ENCODE measurements at places on chromosomes 4 and X.
A peak's percentile ranks its signal among the peaks of the same experiment; 100 is the strongest.

GRCh38 chr4:182994171-182994570, 77.0 kb upstream of the DCTD start:
- DNase-seq = no peak

- no peak for DNase-seq
These were observed 247.2 kb upstream of the ADGRL3 start for GRCh38 chr4:60952921-60953320.

DNA sequence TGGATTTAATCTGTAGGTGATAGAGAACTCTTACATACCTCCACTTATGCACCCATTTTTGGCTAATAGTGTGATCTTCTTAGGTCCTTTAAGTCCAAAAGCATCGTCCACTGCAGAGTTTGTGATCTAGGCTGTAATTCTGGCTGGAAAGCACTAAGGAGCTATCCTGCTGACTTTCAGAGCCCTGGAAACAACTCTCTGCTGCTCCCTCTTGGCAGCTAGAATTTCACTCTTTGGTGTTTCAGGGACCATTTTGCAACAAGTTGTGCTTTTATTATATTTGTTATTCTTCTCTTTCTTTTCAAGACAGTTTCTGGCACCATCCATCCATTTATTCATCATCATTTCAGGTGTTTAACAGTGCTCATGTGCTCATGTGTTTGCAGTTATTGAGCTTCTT, 130.0 kb downstream of the RBM46 start:
- DNase-seq = no peak

DNA sequence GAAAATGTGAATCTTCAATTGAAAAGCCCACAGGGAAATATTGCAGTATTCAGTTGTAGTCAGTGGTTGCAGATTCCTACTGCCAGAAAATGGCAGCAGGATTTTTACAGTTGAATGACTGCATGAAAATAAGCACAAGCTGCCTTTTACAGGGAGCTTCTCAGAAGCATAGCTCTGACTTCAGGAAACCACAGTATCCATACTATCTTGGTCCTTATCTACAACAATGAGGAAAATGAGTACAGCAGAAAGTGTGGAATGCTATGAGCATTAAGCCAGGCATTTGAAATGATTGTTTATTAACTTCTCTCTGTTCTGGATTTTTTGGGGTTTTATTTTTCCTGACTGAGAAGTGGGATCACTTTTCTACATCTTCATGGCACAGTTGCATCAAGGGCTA, 34.6 kb upstream of the PRRG1 start:
- DNase-seq = no peak

- DNase-seq = no peak
These were observed 18.2 kb downstream of the SH3RF1 start for GRCh38 chr4:169252339-169253112.

DNA sequence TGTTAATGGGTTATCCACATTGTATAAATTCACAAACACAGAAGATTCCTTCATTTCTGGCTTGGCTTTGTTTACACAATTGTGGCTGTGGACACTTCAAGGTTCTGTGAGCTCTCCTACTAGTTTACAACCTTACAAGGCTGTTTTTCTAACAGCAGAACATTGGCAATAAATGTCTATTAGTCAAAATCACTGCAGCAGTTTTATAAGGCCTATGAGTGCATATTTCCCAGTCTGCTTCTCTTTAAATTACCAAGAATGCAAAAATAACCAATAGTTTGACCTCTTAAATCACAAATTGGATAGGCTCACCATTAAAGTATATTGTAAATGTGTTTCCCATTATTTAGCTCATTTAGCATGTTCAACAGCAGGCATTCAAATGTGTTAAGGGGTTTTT, 239.2 kb downstream of the DKK2 start:
- DNase-seq = no peak

DNA sequence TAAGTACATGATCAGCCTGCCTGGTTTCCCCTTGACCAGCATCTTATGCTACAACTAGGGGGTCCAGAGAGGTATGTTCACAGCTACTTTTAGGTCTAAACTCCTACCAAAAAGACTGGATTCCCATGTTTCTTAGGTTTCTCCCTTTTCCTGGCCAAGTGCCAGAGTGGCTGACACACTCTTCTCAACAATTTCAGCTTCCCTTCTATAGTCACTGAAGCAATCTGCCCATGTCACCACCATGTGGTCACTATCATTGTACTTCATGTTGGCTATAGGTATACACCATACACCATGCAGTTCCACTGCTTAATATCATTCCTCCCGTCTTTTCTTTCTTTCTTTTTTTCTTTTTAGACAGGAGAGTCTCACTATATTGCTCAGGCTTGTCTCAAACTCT, 66.9 kb downstream of the KLHL13 start:
- DNase-seq = no peak

GRCh38 chr4:90904021-90904420, 776.8 kb downstream of the CCSER1 start:
- DNase-seq = peak; percentile 22

DNA sequence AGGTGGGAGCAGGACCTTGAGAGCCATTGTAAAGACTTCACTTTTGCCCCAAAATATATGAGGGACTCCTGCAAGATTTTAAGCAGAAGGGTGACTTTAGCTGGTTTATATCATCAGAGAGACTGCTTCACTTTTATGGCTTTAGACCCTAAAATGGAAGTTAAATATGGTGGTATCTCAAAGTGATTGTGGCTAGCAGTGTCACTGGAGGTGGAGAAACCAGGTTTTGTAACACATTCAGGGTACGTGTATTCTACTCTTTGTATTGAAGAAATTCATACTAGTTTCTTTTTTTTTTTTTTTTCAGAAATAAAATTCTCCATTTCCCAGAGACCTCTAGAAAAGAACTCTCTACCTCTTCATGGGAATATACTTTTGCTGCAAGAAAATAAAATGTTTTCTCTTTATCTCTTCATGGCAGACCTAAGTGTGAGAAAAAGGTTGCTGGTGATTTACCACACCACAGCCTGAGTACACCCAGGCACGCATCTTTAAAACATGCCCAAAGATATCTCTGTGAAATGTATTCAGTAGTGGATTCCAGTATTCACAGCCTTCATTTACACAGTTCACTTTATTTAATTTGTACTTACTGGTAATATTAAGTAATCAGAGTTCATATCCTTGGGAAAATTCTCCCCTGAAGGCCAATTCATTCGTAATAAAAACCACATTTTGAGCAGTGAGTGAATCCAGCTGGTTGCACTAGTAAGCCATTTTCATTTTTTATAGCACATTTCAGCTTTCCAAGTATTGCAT, 74.3 kb upstream of the GUCY1A1 start:
- DNase-seq = no peak

- DNase-seq = no peak
These were observed 90.0 kb downstream of the ELOVL6 start for GRCh38 chr4:110108422-110108821.

- no peak for DNase-seq
These were observed 72.3 kb upstream of the GRID2 start for GRCh38 chr4:92231511-92231910.

GRCh38 chr4:4321951-4322688, 32.1 kb downstream of the ZBTB49 start:
- DNase-seq = no peak

DNA sequence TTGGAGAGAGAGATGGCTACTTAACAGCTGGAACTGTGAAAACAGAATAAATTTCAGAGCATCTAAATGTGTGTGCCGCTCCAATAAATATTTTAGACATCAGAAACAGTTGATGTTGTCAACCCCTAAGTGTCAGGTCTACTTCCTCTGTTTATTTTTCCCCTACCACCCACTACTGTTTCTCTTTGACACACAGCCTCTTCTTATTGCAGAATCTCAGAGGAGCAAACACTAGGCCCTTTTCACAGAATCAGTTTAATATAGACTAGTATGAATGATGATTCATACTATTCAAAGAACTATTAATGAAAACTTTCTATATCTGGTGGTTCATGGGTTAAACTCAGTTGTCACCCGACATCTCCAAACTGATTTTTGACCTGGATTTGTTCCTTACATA, 33.9 kb downstream of the NAA11 start:
- no peak for DNase-seq

GRCh38 chr4:143339497-143339896, 2.8 kb downstream of the GAB1 start:
- no peak for DNase-seq
